Stimulated activated CD8-positive, alpha-beta memory T cell treated with anti-CD3 and anti-CD28 coated beads, Interleukin-2, amount 100 ng/mL, for 1 hour (primary cell): ENCODE measurements at places on chromosomes 5 and 9.

GRCh38 chr5:175478008-175478383 lies 364 bp upstream of the SFXN1 start:
- no peak for DNase-seq

DNA sequence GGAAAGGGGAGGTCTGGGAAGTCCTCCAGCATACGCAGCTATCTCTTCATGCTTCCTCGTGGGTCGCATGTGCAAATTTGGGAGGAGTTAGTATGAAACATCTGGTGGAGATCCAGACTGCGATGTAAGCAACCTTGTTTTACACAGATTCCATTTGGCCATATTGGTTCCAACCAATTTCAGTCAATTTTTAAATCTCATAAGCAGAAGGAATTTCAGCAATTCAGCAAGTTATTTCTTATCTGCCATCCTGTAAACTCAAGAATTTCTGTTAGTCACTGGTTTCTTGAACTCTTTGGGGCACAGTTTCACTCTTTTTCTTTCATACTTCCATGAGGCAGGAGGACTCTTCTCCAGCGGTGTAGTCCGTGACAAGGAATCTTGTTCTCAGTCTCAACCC lies 130.4 kb upstream of the CLINT1 start:
- no peak for DNase-seq

GRCh38 chr9:104984948-104985347 lies 57.0 kb upstream of the ABCA1 start:
- DNase-seq, result no peak

- no peak for DNase-seq
Measured at GRCh38 chr5:74940782-74941353, 74.7 kb upstream of the FAM169A start.

- DNase-seq, result no peak
Measured at GRCh38 chr5:129771058-129771838, 23.4 kb downstream of the MINAR2 start.

- no peak for DNase-seq
Measured at GRCh38 chr9:78938821-78939220, 632.9 kb upstream of the TLE4 start.

GRCh38 chr5:14009575-14009974 lies 65.1 kb upstream of the DNAH5 start:
- DNase-seq, result no peak
